ENCODE measurements at places on chromosomes 5 and 9.
A peak's percentile ranks its signal among the peaks of the same experiment; 100 is the strongest.

DNA sequence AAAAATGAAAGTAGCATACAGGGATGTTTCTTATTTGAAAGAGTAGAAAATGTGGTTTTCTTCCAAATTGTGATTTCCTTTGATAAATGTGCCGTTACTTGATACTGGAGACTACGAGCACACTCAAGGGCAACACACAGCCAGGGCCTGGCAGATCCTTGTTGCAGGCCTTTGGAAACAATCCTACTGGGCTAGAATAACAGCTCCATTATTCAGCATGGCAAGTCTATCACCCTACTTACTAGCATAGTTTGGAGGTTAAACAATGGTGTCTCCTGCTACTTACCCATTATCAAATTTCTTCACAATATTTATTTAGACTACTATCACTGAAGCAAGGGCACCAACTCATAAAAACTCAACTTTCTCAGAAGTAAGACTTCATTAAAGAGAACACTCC lies 140.8 kb upstream of the ZNF608 start:
- no peak for DNase-seq

DNA sequence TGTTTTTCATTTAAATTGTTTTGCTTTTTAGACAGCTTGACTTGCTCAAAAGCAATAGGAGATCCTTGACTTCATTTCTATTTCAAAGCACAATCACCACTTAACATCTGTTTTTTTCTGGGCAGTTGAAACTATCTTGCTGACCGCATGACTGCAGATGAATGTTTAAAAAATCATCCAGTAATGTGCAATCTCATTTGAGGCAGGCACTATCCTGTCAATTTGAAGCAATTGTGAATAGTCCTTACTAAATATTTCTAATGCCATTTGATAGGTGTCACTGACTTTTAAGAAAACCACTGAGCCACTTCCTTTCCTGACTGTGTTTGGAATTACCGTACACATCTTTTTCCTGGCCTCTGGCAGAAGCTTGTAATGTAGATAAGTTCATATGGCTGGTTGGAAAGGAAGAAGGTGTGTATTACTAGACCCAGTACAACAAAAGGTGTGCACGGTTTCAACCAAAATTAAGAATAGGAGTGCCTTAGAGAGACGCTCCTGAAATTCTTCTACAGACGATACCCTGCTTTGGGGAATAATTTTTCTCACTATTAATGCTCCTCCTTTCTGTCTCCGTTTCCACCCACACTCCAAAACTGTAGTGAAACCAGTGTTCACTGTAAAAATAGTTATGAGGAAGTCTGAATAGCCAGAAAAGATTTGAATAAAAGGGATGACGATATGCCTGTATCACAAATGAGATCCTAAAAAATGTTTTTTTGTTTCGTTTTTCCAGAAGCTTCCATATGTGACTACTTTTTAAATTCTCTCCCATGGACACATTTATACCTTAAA lies 136.7 kb upstream of the MOCS2 start:
- DNase-seq = no peak

DNA sequence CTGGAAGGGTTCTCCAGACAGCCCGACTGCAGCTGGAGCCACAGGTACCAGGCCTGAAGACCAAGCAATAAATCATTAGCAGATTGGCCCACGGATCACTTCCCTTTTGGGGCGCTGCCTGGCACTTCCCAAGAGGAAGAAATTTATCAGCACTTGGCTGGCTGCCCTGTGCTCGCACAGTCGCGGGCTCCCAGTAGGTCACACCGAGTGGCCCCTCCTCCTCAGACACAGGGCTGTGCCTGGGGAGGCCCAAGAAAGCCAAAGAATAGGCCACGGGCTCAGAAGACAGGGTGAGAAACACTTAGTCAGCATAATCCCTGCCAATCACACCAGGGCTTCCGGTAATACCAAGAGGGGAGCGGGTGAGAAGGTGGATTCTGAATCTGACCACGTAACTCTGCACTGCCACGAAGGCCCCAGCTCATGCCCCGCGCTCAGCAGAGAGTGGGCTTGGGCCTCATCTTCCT lies 115.7 kb upstream of the MSX2 start:
- DNase-seq = no peak

- DNase-seq = no peak
Measured at GRCh38 chr9:110291921-110292557, 35.7 kb upstream of the TXN start.

DNA sequence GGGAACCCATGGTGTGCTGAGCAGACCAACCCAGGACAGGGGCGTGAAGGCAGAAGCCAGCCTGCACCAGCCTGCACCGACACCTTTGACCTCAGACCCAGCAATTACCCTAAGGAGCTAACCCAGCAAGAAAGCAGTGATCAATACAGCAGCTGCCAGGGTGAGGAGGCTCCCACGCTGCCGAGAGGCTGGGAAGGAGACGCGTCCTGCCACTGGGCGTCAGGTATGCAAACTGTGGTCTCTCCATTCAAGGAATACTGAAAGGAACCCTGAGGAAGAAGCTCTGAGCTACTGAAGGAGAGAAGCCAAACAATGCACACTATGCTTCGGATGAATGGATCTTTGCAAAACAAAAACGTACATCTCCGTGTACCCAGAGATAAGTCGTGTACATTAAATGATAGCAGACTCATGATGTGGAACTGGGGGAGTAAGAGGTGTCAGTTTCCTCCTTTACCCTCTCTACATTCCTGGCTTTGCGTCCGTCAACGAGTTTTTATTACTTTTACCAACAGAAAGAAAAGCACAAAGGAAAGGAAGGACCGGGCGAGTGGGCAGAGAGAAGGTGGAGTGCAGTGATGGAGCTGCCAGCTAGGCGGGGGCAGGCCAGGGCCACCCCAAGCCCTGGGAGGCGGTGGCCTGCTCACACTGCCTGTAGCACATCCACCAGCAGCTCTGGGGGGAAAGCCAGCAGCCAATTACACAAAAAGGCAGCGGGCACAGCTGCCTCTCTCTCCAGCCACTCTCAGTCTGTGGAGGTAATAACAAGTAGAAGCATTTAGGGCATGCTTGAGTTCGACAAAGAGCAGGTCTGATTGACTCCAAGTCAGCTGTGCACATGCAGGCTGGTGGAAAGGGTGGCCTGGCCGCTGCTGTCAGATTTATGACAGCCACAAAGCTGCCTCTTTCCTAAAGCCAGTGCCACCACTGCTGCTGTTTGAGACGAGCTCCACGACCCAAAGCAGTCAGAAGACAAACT lies 29.3 kb downstream of the RASGEF1C start:
- DNase-seq = no peak

- DNase-seq = no peak
Measured at GRCh38 chr5:176532795-176533194, 4.4 kb downstream of the RNF44 start.

DNA sequence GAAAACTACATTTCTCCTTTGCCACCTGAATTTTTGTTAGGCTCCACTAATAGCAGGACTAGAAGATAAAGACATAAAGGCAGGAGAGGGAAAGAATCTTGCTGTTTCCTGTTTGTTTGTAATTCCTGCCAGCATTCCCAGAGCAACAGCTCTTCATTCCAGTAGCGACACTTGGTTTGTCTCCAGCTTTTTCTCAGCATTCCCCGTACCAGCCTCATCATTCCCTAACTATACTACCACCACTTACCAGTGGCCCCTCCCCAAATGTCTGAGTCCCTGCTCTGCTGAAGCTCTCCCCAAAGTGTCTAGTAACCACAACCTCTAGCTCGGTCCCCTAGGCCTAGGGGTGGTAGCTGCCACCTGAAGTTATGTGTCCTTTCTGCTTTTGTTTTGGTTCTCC lies 18.6 kb downstream of the CETN3 start:
- DNase-seq = no peak

GRCh38 chr5:176543428-176544182 lies 5.5 kb upstream of the CDHR2 start:
- DNase-seq = peak; percentile 53

GRCh38 chr5:179343719-179344430 lies 1.4 kb downstream of the ADAMTS2 start:
- DNase-seq = no peak

DNA sequence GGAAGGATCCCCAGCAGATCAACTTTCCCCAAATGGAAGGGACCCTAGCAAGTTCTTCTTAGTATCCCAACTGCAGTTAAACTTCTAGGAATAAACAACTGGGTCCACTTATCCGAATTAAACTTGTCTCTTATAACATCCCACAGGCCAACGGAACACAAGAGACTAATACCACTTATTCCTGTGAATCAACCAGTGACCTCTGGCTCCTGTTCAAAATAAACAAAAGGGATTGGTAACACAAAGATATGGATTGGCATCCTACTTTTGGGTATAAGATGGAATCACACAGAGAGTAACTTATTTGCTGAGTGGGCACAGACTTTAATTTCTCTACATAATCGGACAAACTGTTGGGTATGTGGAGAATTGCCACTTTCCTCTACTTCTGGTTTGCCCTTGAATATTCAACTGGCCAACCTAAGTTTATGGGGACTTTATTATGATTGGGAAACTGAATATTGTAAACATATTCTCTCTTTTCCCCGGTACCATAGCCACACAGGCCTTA lies 12.4 kb upstream of the PAIP1 start:
- DNase-seq = no peak

DNA sequence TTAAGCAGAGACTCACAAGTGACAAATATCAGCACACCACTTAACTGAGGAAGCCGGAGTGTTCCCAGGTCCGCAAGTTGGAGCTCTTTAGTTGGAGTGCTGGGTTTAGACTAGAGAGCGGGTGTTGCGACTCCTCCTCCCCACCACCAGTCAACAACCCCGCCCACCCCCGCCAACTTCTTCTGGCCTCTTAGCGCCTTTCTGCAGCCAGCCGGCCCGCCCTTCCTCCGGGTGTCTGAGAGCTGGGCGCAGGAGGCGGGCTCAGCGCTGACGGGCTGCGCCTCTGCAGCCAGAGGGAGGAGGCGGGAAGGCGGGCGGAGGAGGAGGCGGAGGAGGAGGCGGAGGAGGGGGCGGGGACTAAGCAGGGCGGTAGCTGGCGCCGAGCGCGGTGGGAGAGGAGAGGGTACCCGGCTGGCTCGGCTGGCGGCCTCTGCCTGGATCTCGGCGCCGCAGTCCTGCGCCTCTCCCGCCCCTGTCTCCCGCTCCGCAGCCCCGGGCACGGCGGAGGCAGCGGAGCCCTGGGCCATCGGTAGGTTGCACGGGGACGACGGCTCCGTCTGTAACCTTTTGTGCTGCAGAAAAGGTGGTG lies at the start of gene MACIR:
Gene MACIR, plus strand, starts transcription at position 396 of the 589 bp plus-strand sequence. CDS start 17,157 bp downstream, outside the sequence.
- DNase-seq = peak; percentile 92

DNA sequence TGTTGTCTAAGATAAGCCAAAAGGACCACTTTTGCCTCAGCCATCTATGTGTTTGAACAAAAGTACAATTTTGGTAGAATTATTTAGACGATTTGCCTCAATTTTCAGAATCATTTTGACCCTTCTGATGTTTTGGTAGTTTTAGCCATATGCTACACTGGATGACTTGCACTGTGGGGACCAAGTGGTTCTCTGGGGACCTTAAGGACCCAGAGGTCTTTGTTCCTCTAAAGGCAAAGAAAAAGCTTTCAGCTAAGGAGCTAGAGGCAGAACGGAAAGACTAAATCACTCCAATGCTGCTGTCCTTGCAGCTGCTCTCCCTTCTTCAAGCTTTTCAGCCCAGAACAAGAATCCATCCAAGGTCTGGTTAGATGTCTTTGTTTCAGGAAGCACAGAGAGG lies 51.0 kb upstream of the APC start:
- no peak for DNase-seq

- DNase-seq = no peak
Measured at GRCh38 chr9:93591301-93592007, 15.1 kb downstream of the PHF2 start.

DNA sequence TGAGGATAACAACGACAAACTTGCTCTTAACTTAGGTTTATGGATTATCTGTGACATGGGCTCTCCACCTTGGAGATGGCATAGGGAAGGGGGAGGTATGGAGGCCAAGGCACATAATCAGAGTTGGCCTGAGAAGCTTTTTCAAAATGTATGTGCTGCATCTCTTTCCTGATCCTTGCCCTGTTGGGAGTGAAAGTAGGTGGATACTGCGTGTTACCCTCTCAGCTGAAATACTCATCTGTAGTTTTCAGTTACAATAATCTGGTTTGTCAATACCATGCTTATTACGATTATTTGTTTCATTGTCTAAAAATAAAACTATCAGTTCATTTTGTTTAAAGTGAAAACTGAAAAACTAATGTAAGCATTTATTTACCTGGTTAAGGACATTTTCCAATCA lies 86.7 kb downstream of the SLC44A1 start:
- no peak for DNase-seq

- peak; percentile 85 for DNase-seq
Measured at GRCh38 chr9:129885670-129886106, 50.4 kb downstream of the USP20 start.

GRCh38 chr9:16429671-16430070 lies 440.8 kb downstream of the BNC2 start:
- no peak for DNase-seq

DNA sequence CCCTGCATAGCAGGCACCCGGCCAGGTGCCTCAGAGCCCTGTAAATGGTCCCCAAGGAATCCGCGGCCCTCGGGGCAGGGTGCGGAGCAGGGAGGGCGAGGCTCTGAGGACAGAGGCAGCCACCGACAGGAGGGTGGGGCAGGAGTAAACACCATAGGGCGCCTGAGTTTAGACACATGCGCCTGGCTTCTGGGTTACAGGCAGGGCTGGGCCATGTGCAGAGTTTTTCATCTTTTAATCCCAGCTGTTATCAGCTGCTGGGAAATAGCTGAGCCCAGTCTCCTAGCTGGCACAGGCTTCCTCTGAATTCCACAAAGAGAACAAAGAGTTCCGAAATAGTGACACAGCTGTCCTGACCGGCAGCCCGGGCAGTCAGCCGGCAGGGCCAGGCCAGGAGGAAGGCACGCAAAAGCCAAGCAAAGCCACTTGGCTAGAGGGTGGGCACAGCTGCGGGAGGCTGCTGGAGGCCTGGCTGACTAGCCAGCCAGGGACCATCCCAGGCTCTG lies 98.9 kb upstream of the PHYKPL start:
- no peak for DNase-seq

- no peak for DNase-seq
Measured at GRCh38 chr5:39740404-39740803, 315.6 kb upstream of the DAB2 start.

GRCh38 chr9:137406876-137407589 lies 15.9 kb downstream of the EXD3 start:
- DNase-seq = peak; percentile 55

GRCh38 chr5:36741128-36741527 lies 134.7 kb downstream of the SLC1A3 start:
- DNase-seq = no peak

- DNase-seq = no peak
Measured at GRCh38 chr5:34728236-34728635, 72.1 kb downstream of the RAI14 start.

DNA sequence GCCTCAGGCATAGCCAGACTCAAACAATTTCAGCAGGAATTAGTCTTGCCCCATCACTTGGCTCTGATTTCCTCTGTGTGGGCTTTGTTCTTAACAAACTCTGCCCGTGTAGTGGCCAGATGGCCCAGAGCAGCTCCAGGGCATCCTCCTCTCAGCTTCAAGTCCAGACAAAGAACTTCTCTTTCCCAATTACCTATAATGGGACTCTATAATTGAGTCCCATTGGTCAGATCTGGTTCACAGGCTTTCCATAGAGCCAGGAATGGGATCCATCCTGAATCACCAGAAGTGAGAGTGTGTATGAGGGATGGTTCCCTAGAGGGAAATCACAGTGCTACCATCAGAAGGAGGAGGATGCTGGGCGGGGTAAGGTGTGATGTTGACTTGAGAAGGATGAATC lies 515.8 kb downstream of the KIF4B start:
- DNase-seq = no peak
